ENCODE measurements at places on chromosomes 2 and 18.

- DNase-seq = no peak
These were observed 12.3 kb downstream of the TRPM8 start for GRCh38 chr2:233929352-233930022.

- no peak for DNase-seq
These were observed 3.0 kb upstream of the IL1A start for GRCh38 chr2:112787294-112787693.

DNA sequence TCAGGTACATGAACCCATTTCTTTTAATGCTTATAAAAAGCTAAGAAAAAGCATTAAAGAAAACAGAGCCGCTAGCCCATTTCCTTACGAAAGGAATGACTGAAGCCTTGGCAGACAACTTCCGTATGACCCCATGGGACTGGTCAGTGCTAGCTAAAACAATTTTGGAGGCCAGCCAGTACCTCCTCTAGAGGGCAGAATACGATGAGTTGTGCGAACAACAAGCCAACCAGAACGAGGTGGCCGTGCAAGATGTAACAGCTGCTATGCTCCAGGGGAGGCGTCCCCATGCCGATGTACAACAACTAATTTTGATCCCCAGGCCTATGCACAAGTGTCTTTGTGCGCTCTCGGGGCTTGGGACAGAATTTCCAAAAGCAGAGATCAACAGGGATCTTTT lies 16.7 kb downstream of the MAP3K2 start:
- no peak for DNase-seq

DNA sequence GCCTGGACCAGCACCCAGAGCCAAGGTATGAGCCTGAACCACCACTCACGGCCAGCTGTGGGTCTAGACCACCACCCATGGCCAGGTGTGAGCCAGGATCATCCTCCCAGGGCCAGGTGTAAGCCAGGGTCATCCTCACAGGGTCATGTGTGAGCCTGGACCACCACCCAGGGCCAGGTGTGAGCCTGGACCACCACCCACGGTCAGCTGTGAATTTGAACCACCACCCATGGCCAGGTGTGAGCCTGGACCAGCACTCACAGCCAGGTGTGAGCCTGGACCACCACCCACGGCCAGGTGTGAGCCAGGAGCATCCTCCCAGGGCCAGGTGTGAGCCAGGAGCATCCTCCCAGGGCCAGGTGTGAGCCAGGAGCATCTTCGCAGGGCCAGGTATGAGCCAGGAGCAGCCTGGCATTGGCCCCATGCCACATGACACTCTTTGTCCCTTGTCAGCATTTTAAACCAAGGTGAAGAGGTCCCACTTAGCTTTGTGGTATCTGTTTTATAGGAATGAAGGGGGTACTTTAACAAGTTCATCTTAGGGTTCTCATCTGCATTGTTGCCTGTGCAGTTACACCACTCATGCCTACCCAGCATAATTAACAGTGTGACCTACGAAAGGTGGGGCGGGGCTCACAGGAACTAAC lies 71.2 kb downstream of the AGAP1 start:
- no peak for DNase-seq

DNA sequence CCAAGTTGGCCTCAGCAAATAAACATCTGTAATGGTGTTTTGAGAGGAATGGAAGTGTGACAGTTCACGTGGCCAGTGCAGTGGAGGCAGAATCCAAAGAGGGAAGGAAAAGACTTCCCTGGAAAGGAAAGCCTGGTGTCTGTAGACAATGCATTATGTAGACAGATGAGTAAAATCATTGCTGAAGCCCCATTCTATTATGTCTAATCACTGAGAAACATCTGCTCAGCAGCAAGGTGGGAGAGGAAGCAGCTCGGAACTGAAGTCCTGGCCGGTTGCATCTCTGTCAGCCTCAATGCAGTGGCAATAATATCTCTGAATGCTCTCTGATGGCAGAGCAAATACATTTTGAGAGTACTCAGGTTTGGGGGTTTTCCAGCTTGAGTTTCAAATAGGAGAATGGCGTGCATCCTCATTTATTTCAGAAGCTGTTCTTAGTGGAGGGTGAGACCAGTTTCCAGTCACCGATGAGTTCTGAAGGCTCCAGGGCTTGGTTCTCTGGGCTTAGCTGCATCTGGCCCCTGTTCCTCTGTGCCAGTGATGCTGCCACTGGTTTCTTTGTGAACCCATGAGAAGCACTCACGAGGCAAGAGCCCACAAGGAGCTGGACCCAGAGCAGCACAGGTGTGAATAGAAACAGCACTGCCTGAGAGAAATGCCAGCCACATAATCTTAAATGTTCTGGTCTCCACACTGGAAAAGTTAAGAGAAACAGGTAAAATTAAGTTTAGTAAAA lies 63.3 kb downstream of the RPIA start:
- DNase-seq = no peak

- no peak for DNase-seq
These were observed 63.0 kb upstream of the DSC1 start for GRCh38 chr18:31225668-31226067.

GRCh38 chr2:144349674-144350073 lies 170.2 kb downstream of the ZEB2 start:
- no peak for DNase-seq

- no peak for DNase-seq
These were observed 252.6 kb downstream of the EXOC6B start for GRCh38 chr2:72573232-72573631.

DNA sequence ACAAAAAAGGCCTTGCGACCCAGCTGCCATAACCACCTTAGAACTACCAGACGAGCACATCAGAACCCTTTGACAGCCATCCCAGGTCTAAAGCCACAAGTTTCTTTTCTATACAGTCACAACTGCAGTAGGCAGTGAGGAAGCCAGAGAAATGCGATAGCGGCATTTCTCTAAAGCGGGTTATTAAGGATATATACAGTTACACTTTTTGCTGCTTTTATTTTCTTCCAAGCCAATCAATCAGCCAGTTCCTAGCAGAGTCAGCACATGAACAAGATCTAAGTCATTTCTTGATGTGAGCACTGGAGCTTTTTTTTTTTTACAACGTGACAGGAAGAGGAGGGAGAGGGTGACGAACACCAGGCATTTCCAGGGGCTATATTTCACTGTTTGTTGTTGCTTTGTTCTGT lies 48.8 kb downstream of the FEZ2 start:
- DNase-seq = no peak

- no peak for DNase-seq
These were observed 259.7 kb downstream of the CDH19 start for GRCh38 chr18:66344227-66344626.

GRCh38 chr2:226427538-226428307 lies 371.9 kb downstream of the IRS1 start:
- DNase-seq = no peak

- DNase-seq = no peak
These were observed 64.1 kb upstream of the NDUFV2 start for GRCh38 chr18:9038277-9038871.

DNA sequence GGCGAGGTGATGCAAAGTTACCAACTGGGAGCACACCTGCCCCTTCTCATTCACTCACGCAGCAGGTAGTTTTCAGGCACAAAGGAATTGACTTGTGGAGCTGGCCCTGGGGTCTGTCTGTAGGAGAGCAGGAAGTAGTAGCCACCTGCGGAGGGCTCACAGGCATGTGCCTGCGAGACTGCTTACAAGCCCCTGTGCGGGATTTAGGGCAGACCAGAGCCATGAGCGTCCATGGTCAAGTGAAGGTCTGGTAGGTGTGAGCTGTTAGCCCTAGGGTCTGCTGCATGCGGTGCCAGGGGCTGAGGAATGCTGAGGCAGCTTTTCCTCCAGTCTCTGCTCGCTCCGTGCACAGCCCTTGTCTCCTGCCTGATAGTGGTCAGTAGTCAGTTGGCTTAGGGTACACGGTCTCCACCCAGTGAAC lies 18.9 kb downstream of the INPP4A start:
- DNase-seq = no peak

DNA sequence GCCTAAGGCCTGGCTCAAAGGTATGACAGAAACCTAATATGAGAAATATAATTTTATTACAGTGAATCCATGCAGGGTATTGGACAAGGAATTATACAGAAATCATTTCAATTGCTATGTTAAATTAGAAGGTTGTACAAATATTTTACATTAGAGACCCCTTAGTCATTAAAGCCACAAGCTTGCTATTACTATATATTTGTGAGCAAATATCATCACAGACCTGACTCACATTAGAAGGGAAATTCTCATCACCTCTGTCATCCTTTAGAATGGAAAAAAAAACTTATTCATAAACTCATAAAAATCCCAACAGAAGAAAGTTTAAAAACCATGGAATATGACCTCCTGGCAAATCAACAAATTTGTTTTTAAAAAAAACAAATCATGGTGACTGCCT lies 277.9 kb downstream of the DCC start:
- DNase-seq = no peak

DNA sequence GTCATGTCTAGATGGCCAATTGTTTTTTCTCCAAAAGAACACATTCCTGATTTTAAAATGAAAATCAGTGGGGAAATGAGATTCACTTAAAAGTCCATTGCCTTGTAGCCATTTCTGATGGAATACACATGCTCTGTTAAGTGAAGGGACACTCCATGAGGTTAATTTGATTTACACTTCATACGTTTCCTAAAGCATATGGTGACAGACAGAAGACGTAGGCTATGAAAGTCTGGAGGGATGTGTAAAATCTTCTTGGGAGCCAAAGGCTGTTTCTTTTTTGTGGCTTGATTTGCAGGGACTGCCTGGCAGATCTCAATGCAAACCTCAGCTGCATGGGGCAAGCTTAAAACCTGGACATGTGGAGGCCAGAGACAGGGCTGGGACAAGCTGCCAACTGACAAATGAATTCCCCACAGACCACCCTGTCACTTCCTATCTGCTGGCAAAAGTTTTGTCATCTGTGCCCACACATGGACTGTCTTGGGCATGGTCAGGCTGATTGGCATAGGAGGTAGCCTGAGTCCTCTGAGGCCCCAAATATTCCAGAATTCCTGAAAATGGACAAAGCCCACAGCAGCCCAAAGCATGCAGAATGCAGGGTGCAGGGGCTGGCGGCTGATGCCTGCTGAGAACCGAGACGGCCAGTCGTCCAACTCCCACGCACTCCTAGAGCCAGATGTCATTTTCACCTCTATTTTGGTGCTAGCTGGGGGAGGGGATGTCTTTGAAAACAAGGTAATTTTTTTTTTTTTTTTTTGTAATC lies 73.9 kb downstream of the SDC1 start:
- no peak for DNase-seq

- no peak for DNase-seq
These were observed 128.5 kb downstream of the TANC1 start for GRCh38 chr2:159096901-159097300.

DNA sequence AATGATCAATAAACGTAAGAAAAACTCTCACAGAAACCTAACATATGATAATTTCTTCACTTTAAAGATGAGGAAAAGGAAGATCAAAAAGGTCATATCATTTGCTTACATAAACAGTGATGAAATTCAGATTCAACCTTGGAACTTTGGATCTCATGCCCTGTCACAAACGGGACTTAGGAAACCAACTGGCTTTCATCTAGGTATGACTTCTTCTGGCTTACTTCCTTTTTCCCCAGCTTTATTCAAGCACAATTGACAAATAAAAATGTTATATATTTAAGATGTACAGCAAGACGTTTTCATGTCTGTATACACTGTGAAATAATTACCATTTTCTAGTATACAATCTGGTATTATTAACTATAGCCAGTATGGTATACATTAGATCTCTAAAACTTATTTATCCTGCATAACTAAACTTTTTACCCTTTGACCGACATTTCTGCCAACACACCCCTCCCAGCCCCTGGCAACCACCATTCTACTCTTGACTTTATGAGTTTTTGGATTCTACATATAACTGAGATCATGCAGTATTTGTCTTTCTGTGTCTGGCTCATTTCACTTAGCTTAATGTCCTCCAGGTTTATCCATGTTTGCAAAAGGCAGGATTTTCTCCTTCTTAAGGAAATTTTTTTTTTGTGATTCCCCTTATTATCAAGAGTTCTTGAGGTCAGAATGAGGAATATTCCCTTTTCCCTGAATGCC lies 46.0 kb upstream of the COBLL1 start:
- no peak for DNase-seq

DNA sequence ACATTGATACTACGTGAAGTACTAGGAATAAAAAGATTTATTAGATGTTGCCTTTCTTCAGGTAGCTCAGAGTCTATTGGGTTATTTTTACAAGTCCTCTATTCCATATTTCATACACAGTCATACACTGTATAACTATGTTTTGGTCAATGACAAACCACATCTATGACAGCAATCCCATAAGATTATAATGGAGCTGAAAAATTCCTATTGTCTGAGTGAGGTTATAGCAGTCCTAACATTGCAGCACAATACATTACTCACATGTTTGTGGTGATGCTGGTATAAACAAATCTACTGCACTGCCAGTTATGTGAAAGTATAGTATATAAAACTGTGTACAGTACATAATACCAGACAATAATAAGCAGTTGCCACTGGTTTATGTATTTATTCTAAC lies 595.1 kb downstream of the MBD2 start:
- DNase-seq = no peak

DNA sequence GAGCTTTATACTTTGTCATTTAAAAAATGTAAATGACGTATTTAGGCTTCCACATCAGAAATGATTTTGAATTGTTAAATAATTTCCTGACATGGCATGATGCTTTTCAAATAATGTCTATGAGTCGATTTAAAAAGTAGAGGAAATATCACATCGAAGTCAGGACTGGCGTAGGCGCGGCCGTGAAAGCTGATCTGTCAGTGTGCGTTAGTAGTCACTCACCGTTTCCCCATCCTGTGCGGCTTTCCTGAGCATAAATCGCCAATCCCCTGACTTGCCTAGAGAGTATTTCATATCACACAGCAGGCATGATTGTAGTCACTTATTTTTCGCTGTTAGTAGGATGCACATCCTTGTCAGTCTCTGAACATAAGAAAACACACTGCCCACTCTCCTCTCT lies 843.1 kb downstream of the SOCS6 start:
- DNase-seq = no peak

GRCh38 chr18:79211844-79212243 lies 142.7 kb downstream of the ATP9B start:
- no peak for DNase-seq

DNA sequence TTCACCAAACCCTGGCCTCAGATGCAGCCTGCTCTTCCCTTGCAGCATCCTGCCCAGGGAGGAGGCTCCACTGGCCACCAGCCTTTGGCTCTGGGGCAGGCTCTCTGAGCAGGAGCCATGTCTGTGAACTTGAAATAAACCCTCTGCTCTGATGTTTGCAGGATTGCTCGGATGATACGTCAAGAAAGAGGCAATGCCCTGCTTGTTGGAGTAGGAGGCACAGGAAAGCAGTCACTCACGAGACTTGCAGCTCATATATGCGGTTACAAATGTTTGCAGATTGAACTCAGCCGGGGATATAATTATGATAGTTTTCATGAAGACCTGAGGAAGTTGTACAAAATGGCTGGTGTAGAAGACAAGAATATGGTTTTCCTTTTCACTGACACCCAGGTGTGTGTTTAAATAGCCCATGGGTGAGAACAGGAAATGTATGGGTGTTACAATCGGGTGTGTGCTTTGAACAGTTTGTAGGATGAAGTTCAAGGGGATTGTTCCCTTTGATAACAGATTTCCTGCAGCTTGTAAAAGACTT lies 177.9 kb downstream of the DNAH6 start:
- no peak for DNase-seq

GRCh38 chr2:101534149-101534611 lies 59.3 kb upstream of the RFX8 start:
- no peak for DNase-seq
